Activated T-helper 1 cell treated with anti-CD3 and anti-CD28 coated beads, Interleukin-2, amount 50 U/mL, for 16 hours (primary cell): ENCODE measurements at places on chromosomes 6 and 20.

DNA sequence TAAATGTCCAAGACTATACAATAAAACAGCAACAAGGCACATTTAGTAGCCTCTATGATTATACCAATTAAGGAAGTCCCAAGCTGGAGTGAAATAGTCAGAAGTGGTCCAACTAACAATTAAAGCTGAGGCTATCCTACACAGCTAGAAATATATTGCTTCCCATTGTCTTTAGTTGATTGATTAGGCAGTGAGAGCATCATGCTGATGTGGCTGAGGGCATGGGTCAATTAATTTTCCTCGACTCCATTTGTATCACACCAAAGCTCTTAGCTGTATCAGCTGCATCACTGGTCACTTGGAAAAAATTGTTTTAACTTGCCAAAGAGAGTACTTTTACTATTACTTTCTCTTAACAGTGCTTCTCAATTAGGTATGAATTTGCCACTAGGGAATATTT, 328.7 kb upstream of the NT5E start:
- DNase-seq: no peak

- no peak for DNase-seq
Observed at GRCh38 chr20:6504826-6505225, 262.7 kb upstream of the BMP2 start.

DNA sequence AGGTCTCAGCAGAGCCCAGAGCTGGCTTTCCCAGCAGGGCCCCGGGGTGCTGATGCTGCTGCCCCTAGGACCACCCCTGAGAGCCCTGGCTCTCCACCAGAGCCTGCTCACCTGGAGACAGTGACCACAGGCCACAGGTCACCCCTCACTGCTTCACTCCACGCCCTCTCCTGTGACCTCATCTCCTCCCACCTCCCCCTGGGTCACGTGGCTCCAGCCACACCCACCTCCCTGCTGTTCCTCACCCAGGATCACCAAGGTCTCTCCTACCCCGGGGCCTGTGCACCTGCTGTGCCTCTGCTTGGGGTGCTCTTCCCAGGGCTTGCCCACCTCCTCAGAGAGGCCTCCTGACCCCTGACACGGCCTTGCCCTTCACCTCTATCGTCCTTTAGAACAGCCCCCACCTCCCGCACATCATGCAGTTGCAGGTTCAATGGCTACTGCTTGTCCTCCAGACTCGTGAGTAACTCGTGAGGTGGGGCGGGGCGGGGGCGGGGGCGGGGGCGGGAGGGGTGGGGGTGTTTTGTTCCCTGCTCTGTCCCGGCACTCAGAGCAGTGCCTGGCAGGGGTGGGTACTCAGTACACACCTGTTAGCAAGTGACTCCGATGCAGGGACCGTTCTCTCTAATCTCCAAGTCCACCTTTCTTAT, 468.0 kb downstream of the PREX1 start:
- no peak for DNase-seq

DNA sequence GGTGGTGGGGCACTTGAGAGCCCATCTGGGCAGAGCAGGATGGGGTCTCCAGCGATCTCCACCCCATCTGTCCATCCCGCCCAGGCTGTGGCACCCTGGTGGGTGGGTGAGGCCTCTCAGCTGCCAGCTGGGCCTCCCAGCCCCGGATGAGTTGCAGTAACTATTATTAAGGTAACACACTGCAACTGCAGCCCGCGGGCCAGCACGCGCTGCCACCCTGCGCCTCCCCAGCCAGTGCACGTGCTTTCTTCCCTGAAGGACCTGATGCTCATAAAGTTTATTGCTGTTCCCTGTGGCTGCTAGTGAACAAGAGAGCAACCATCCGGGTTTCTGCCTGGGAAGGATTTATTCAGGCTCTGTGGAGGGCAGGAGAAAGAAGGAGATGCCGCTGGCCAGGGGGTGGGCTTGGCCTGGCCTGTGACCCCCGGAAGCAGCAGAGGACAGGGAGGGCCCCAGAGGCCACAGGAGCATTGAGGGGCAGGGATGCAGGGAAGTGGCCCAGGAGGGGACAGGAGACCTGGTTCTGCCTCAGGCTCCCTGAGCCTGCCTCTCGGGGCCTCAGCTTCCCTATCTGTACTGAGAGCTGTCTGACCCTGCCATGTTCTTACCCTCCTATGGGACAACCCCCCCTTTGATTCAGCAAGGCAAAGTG, 1.7 kb downstream of the IP6K3 start:
- no peak for DNase-seq

GRCh38 chr6:130047088-130047995, 29.0 kb downstream of the L3MBTL3 start:
- DNase-seq: no peak

- no peak for DNase-seq
Observed at GRCh38 chr6:66964216-66964615, 1257.2 kb upstream of the EYS start.

DNA sequence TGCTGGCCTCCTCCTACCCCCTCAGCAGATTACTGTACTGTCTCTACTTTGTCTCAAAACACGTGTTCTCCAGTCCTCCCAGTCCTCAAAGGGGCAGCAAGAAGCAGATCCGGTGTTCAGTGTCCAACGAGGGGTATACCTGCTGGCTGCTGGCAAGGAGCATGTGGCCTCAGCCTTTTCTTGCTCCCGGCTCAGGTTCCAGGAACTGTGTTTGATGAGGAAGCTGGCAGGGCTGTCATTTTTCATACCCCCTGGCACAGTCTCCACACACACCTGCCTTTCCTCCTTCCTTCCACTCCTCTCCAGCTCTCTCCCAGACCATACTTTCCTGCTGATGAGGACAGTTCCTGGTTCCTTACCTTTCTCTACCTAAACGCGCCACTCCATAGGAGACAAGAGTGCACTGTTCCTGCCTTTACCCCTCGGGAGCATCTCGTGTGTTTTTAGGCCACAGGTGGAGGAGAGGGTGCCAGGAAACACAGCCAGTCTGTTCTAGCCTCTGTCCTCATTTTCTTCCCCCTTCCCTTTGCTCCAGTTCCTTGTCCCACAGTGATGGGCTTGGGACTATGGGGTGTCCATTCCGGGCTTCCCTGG, 77.2 kb downstream of the SSR1 start:
- no peak for DNase-seq

DNA sequence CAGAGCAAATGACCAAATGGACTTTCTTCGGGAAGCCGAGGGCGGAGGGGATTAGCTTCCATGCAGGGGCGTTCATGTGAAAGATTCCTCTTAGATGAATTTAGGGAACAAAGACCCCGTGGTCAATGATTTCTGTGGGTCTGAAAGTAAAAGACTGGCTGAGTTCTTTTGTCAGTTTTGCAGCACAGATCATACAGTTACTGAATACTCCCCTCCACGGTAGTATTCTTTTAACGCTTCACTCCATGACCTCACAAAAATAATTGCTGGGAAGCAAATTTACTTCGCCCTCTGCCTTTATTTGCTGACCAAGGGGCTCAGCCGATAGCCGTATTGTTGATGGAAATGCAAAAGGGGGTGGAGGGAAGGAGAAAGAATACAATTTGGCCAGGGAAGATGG, 86.0 kb upstream of the SALL4 start:
- DNase-seq: no peak

- DNase-seq: no peak
Observed at GRCh38 chr6:74249658-74250057, 553.7 kb downstream of the CD109 start.

GRCh38 chr20:39851459-39851858, 837.6 kb downstream of the MAFB start:
- no peak for DNase-seq

GRCh38 chr6:146865756-146866379, 267.1 kb downstream of the ADGB start:
- DNase-seq: no peak

DNA sequence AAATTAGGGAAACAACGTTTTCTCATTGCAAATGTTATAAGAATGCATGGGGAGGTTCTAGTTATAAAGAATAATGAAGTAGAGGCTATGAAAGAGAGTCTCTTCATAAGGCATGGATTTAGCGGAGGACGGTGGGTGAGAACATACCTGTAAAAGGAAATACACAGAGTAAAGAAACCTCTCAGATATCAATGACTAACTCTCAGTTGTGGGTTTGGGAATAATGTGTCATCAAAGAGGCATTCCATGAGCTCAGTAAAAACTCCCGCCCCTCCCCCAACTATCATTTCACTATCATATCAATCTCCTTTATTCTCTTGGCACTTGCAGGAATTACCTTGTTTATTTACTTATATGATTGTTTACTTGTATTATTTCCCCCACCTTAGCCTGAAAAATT, 695.4 kb downstream of the PTPRT start:
- no peak for DNase-seq

GRCh38 chr20:43755390-43755789, 28.6 kb upstream of the GTSF1L start:
- DNase-seq: no peak

- DNase-seq: no peak
Observed at GRCh38 chr6:168778201-168778600, 337.2 kb downstream of the SMOC2 start.

DNA sequence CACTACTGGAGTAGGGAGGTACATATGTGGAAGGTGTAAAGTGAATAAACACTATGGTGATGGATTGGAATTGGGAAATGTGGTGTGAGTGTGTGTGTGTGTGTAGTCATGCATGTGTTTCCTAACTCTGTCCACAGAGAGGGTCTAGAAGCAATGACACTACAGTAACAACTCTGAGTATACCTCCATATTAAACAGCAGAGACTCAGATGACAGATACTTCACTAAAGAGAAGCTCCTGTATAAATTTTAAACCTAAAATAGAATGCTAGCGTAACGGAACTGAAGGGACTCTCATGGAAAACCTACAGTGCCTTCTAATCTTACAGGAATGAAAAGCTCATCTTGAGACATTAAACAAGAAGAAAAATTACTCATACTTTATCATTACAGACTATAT, 150.5 kb downstream of the SLC16A10 start:
- DNase-seq: no peak

- DNase-seq: no peak
Observed at GRCh38 chr6:3926150-3926482, 76.9 kb downstream of the FAM50B start.

DNA sequence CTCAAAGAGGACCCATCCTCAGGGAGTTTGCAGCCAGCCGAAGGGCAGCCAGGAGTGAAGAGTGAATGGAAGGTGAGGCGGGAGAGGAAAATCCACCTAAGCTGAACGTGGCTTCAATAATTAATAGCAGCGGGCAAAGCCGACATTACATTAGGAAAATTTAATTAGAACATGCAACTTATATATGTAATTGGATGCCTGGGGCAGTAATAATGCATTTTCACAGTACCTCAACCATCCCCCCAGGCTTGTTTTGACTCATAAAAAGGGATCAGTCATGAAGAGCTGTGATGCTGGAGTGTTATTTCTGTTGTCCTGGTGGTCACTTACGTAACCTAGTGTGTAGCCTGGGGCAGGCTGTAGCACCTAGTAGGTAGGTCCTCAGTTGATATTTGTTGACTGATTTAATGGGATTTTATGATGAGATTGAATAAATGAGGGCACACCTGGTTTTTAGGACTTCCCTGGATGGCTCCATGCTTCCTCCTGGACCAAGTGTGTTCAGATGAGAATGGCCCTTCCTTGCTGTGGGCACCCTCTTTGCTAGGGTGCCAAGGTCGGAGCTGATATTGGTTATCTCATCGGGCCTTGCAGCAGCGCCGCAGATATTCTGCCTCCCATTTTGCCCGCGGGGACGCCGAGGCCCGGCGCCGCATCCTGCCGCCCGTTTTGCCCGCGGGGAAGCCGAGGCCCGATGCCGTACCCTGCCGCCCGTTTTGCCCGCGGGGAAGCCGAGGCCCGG, 128.8 kb downstream of the CDH26 start:
- no peak for DNase-seq

- DNase-seq: no peak
Observed at GRCh38 chr6:112991912-112992311, 644.8 kb downstream of the RFPL4B start.

DNA sequence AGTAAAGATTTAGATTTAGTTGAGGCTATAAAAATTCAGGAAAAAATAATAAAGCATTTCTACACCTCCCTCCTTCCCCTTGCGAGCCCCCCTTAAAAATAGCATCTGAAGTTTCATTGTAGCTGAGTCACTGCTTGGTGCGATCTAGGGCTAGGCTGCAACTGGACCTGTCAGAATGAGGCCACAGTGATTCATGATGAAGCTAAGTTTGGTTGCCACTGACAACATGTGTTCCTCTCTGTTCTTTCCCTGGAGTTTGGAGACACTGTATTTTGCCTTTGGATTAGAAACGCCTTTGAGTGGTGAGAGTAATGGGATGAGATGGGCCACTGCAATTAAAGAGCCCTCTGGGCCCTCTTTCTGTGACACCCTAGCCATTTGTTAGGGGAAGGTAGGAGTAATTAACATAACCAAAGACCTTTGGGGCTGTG, 334.1 kb downstream of the NRN1 start:
- no peak for DNase-seq

- no peak for DNase-seq
Observed at GRCh38 chr6:160477901-160478300, 129.7 kb downstream of the SLC22A3 start.

- DNase-seq: no peak
Observed at GRCh38 chr6:56775498-56776166, 132.9 kb upstream of the DST start.

DNA sequence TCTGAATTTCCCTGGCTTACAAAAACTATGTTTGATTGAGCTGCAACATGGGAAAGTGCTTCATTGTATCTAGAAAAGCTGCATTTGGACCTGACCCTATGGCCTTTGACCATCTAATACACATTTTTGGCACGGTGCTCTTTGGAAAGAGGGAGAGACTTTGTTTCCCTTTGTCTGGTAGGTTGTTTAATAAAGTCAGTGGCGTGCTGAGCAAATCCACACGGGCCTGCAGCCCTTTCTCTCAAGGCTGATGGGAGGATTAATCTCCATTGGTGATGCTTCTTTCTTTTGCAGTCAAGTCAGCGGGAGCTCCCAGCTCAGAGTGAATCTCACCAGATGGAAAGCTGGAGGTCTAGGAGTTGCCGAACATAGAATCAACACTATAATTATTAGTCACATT, 314.7 kb upstream of the CNR1 start:
- DNase-seq: no peak

GRCh38 chr20:35953387-35954199, 709 bp downstream of the SCAND1 start:
- DNase-seq: peak; percentile 53

- no peak for DNase-seq
Observed at GRCh38 chr6:118799826-118800225, 94.1 kb upstream of the ASF1A start.

DNA sequence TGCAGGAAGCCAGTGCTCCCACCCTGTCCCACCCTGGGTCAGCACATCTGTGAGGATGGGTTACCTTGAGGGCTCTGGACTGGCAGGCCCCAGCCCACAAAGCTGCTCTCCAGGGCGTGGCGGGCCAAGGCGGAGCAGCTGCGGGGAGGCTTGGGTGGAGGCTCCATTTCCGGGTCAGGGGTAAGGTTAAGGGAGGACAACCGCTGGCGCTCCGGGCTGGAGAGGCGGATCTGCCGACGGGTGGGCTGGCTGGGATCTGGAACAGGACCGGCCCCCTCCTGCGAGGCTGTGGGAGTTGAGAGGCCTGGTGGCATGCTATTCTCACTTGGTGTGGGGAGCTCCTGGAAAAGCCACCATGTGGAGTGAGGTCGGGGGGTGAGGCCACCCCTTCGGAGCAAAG, 5.5 kb downstream of the SMPD2 start:
- DNase-seq: no peak

- DNase-seq: no peak
Observed at GRCh38 chr6:161218222-161218621, 55.6 kb downstream of the AGPAT4 start.

GRCh38 chr6:49155316-49155715, 307.7 kb downstream of the MMUT start:
- DNase-seq: no peak

GRCh38 chr6:106743612-106744011, 114.2 kb downstream of the QRSL1 start:
- no peak for DNase-seq
